ENCODE measurements at places on chromosomes 7 and 10.

DNA sequence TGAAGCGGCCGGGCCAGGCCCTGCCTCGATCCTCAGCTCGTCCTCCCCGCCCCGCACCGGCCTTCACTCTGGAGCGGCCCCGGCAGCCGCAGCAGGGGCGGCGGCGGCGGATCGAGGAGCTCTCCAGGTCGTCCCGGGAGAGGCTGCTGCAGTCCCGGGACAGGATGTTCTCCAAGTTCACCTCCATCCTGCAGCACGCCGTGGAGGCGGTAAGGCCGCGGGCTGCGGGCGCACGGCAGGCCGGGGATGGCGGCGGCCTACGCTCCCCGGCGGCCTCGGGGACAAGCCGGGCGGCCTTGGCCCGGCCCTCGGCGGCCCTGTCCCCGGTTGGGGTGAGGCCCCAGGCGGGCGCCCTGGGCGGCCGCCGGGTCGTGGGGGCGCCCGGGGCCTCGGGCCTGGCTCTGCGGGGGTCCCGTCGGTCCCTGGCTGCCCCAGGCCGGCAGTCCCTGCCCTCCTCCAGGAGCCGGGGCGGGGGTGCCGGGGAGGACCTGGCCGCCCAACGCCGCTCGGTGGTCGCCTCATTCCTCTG lies 399 bp downstream of the FHIP2A start:
- DNase-seq = peak; percentile 63

DNA sequence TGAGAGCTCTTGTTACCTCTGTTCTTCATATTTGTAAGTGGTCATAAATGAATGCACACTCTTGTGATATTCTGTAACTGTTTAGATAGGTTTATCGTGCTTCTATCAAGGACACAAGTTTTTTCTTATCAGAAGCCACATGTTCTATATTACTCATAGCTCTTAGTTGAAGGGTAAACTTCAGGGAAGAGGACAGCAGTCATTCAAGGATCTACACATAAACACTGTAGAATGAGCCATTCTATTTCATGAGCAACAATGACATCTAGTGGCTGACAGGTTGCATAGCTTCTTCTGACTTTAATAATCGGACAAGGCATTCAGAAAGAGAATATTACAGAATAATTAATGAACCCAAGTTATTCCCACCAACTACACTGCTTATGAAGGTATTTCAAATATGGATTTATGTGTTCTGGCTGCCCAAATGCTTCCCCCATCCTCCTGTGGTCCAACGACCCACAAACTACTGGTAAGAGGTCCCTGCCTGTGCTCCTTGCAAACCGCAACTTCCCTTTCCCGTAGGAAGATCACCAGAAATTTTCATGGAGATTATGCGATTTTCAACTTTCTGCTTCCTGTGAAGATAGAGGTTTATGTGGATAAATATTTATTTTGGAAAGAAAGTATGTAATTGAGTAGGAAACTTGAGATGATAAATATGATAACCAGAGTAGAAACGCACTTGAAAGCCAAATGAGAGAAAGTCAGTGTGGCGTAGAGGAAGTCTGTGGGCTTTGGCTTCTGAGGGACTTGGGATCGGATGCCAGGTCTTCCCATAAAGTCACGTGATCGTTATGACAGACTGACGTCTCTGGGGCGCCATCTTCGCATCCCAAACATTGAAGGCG lies 16.8 kb upstream of the ABCB5 start:
- peak; percentile 18 for DNase-seq

- peak; percentile 42 for DNase-seq
Measured at GRCh38 chr7:150778738-150779301, 21.3 kb downstream of the TMEM176B start.

GRCh38 chr10:44264244-44264643 lies 120.7 kb downstream of the CXCL12 start:
- no peak for DNase-seq

GRCh38 chr10:84337199-84337598 lies 8.8 kb downstream of the CCSER2 start:
- no peak for DNase-seq

GRCh38 chr10:8778713-8779112 lies 724.2 kb downstream of the GATA3 start:
- no peak for DNase-seq

DNA sequence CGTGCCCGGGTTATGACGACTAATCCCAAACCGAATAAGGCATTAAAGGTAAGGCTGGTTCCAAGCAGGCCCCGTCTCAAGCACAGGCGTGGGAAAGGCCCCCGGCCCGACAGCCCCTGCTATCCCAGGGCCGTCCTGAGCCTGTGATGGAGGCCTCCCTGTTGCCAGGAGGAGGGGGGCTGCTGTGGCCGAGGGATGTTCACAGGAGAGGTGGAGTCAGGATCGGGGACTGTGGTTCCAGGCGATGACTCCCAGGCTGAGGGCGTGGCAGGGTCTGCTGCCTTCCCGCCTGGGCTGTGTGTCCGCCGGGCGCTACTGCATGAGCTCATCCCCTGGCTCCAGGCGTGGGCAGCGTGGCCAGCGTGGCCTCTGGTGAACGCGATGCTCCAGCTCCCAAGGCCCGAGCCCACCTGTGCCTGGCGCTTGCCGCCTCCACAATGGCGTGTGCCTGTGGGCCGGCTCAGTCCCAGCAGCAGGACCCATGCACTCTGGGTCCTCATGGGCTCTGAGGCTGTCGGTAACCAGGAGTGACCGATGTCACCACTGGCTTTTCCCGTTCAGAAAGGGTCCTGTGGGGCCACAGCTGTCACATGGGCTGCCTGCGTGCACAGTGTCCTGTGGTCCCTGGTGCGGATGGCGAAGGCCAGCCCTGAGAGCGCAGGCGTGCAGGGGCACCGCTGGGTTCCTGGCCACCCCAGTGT lies 8.8 kb downstream of the MAFK start:
- no peak for DNase-seq

DNA sequence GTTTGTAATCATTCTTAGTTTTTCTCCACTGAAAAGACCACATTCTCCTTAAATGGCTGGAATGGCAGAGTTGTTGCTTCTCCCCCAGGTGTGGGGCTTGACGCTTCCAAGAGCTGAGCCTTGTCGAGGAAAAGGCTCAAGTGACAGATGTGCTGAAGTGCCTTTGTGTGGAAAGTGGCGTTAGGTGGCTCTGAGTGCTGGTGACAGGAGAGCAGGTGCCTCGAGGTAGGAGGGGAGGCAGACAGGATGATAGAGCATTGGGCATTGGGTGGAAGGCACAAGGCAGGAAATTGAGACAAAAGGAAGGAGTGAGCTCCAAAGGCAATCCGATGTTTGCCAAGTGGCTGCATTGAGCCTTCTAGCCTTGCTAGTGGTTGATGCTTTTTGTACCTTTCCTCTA lies 6.7 kb downstream of the KIAA1217 start:
- no peak for DNase-seq

DNA sequence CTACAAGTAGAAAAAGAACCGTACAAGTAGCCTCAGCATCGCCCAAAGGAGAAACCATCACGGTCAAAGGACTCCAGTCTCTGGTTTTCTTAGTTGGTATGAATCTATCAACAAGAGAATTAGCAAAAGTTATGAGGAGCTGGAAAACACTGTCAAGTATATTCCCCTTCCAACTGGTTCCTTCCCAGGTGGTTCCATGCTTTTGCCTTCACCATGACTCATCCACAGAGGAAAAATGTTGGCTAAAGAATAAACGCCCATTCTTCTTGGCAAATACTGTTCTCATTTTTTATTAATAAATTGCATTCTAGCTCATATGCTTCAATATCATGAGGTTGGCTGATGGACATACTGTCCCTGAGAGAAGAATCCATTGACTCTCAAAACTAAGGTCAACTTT lies 6.4 kb downstream of the ELMO1 start:
- no peak for DNase-seq

DNA sequence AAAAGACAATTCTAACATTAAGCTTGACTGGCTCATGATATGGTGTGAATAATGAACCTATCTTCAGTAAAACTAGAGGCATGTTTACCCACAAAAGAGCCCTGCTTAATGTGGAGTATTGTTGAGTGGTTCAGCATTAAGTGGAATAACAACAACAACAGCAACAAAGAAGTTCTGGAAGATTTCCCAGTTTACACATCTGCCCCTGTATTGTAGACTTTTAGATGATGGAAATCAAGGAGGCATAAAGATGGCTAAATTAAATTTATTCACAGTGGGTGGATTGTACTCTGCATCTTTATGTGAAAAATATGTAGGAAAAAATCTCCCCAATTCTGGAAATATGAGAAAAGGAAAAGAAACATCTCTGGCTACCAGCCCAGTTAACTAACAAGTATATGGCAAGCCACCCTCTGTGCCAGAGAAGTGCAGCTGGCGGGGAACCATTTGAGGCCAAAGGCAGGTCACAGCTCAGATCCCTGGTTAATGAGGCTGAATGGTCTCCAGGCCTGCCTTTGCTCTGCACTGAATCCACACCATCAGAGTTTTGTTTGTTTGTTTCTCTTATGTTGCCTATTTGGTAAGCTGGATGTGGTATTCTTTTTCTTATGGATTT lies 186.0 kb downstream of the SEMA3D start:
- DNase-seq = no peak

- DNase-seq = no peak
Measured at GRCh38 chr10:89163265-89163995, 43.7 kb downstream of the CH25H start.

GRCh38 chr10:59314268-59314667 lies 48.1 kb downstream of the FAM13C start:
- no peak for DNase-seq

DNA sequence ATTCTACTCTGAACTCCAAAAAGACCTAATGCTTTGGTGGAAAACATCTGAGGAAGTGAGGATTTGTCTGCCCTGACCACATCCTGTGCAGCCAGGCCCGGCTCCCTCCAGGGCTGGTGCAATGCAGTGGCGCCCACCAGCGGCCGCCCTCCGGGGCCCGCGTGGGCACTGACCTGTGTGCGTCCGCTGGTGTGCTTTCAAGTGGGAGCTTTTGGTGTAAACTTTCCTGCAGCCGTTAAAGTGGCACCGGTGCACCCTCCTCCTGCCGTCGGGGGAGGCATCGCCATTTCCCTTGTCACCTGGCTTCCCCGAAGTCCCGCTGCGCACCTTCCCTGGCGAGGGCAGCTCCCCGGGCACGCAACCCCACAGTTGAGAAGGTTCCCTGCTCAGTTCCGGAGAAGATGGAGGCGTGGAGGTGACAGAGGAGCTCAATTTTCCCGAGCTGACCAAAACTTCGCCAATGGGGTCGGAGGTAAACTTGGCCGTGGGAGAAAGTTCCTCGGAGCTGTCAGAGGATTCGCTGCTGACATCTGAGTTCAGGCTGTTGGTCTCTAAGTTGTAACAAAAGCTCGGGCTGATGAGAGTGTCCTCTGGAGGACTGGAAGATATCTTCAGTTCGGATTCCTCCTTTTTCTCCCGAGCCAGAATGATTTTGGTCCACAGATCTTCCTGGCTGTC lies 3.4 kb downstream of the KLF6 start:
- no peak for DNase-seq

DNA sequence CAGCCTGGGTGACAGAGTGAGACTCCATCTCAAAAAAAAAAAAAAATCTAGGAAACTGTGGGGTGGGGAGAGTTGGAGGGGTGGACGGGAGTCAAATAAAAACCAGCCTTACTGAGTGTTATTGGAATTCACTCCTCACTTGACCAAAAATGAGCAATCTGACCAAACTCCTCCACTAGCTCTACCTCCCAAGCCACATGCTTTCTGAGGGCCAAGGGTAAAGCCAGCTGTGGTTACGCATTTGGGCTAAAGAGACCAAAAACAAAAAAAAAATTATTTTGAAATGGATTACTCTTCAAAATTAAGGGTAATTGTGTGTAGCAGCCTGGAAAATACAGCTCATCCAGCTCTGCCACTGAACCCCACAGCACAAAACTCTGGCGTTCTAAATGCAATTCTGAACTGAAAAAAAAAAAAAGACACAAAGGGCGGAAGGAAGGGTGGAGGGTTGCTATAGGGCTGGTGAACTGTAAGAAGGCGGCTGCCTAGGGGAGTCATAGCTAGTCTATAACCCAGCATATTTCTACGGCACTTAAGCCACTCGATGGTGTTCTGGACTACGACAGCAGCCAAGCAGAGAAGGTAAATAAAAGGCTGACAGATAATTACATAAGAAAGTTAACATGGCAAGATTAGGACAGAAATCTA lies 7.8 kb downstream of the ELMO1 start:
- no peak for DNase-seq

DNA sequence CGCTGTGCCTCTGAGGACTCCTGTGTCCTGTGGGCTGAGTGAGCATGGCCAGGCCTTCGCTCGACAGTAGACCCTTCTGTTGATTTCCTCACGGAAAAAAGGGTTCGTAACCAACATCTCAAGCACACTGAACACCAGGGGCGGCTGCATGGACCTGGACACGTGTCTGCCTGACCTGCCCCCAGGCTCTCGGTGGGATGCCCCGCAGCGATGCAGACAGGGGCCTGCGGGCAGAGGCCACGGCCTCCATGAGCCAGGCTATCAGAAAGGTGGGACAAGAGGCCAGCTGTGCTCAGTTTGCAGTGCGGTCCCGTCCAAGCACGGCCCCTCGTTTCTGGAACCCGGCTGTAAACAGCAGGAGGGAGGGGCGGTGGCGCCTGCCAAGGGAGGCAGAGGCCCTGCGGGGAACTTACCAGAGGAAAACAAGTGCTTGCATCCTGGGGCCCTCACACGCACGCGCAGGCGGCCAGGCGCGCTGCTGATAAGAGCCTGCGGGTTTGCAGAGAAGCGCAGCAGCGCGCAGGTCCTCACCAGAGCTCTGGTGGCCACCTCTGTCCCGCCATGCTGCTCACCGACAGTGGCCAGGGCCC lies 10.6 kb downstream of the GPR146 start:
- DNase-seq = peak; percentile 34

- no peak for DNase-seq
Measured at GRCh38 chr10:10677479-10677878, 340.2 kb upstream of the CELF2 start.

DNA sequence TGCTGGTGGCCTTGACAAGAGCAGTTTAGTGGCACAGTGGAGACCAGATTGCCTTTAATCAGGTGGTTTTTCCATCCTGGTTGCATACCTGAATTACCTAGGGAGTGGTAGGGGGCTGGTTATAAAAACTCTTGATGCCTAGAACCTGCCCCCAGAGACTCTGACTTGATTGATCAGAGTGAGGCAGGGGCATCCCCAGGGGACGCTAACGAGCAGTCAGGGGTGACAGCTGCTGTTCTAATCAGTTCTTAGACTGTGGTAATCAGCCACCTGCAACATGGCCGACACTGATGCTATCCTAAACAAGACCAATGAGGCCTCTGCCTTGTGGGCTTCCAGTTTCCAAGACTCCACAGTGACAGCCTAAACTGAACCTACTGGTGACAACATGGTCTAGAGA lies 2.0 kb upstream of the OPALIN start:
- no peak for DNase-seq

GRCh38 chr10:130745821-130746220 lies 565.7 kb downstream of the TCERG1L start:
- no peak for DNase-seq

DNA sequence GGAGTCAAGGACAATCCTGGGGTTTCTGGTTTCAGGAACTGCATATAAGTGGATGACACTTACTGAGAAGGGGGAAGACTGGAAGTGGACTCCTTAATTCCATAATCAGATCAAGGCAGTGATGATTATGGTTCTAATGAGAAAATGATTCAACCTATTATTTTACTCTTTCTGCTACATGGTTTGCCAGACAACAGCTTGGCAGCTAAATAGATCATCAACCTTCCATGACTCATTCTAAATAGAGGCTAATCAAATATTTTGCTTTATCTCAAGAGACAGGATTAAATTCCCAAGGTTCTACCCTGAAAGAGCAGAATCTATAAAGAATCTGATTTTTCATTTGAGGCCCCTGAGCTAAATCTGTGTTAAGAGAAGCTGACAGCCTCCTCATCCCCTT lies 46.3 kb downstream of the CNNM1 start:
- no peak for DNase-seq
